NCI-H524 treated with DMSO at 0.1 percent for 48 hours (cell line): ENCODE measurements at places on chromosomes 12 and 14.

- DNase-seq: no peak
These were observed 135.5 kb downstream of the PAWR start for GRCh38 chr12:79555028-79555925.

DNA sequence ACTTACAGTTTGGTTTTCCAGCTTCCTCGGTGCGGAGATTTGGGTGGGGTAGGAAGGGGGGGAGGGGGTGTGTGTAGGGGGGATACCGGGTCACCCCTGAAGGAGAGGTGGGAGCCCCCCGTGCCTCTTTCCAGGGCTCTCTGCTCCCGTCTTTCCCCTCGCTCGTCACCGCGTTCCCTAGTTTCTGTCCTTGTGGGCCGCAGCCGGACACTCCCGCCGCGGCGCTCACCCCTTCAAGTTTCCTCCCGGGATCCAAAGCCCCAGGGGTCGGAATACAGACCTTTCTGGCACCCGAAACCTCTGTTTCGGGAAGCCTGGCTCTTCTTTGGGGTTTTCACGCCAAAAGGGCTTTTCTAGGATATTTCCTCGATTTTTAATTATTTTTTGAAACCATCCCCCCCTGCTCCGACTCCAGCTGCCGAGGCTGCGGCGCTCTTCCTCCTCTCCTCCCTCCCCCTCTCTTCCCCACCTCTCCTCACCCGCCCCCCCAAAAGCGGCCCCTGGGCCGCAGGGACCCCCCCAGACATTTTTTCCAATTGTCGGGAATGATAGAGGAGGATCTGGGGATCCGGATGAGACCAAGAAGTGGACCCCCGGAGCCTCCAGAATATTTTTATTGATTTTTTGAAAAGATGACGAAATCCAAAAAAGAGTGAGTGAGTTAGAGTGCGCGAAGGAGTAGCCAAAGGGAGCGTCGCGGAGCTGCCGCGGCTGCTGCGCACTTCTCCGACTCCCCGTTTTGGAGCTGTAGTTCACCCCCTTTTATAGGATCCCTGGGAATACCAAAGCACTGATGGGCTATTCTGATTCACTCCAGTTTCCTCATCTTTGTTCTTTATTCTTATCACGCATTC is 1.7 kb downstream of the CCND2 start:
- no peak for DNase-seq

DNA sequence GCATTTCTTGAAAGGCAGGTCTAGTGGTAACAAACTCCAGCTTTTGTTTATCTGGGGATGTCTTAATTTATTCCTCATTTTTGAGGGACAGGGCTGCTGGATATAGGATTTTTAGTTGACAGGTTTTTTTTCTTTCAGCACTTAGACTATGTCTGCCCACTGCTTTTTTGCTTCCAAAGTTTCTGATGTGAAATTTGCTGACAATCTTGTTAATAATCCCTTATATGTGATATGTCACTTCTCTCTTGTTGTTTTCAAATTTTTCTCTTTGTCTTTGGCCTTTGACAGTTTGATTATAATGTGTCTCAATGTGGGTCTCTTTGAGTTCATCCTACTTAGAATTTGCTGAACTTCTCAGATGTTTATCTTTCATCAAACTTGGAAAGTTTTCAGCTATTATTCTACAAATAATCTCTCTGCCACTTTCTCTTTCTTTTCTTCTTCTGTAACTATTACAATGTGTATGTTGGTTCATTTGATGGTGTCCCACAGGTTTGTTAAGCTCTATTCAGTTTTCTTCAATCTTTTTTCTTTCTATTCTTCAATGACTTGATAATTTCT is 9.8 kb downstream of the ATL1 start:
- no peak for DNase-seq

GRCh38 chr12:449203-449602 is 10.5 kb upstream of the B4GALNT3 start:
- DNase-seq: no peak

DNA sequence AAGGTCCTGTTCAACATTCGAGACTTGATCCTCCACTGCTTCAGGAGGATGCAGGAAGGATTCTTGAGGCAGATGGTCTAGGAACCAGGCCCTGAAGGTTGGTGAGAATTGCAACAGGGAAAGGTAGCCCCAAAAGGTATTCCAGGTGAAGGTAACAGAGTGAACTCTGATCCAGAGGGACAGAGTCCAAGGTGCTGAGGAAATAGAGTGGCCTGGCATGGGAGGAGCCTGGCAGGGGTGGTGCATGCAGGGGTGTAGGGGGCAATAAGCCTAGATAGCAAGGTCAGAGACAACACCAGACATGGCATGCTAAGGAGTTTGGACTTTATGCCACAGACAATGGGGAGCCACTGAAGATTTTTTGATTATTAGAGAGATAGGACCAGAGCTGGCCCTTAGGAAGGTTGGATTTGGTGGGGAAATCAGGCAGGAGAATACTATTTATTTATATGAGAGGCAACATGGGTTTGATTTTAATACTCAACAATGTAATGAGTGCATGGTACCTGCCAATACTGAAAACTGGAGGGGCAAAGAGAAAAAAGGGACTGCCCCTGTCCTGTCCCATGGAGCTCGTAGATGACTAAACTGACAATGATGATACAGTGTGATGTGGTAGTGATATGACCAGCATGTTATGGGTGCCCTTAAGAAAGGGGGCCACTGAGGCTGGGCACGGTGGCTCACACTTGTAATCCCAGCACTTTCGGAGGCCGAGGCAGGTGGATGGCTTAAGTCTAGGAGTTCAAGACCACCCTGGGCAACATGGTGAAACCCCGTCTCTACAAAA is 50.5 kb upstream of the TMED10 start:
- no peak for DNase-seq

DNA sequence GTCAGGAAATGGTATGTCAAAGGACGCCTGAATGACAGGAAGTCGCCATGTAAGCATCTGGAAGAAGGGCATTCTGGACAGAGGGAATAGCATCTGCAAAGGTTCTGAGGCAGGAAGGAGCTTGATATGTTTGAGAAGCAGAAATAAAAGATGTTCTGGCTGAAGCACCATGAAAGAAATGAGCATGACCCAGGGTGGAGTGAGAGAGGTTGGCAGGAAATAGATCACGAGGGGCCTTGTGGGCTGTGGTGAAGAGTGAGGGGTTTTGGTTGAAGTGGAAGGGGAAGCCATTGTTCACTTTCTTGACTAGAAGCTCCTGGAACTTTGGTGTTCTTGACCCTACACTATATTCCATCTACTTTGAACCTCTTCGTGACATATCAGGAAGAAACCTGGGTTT is 99.4 kb upstream of the PARP11 start:
- DNase-seq: no peak

DNA sequence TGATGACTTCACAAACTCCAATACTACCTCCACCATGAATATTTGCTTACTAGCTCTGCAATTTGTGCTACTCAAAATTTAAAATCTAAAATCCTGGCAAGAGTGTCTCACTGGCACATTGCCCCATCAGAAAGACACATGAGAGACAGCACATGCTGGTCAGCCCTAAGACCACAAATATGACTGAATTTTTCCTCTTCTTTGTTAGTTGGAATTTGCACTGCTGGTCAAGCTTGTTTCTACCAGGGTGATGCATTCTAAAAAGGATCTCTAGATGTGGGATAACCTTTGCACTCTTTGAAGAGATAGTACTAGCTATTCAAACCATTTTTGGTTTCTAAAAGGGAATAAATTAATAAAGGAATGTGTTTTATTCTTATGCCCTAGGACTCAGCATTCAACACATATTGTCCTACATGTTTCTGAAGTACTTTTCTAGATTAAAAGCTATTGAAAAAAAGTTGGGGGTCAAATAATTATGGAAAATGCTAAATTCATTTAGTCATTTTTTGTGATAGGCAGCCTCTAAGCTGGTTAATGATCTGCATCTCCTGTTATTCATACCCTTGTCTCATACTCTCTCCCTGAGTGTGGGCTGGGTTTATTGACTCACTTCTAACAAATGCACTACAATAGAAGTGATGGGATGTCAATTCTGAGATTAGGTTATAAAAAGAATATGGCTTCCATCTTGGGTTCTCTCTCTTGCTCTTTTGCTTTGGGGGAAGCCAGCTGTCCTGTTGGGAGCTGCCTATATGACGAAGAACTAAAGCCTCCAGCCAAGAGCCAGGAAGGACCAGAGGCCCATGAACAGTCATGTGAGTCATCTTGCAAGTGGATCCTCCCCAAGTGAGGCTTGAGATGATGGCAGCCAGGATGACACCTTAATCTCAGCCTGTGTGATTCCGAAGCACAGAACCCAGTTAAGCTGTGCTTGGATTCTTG is 211.5 kb upstream of the CRY1 start:
- DNase-seq: no peak

DNA sequence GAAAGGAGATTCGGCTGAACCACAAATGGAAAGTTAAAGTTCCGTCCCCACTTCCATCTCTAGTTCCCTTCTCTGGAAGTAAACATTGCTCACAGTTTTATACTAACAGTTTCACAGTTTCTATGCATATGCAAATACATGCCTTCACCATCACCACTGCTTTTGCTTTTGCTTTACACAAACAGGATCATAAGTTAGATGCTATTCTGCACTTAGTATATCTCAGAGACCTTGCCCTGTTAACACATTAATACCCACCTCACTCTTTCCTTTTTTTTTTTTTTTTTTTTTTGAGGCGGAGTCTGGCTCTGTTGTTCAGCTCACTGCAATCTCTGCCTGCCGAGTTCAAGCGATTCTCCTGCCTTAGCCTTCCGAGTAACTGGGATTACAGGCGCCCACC is 890 bp downstream of the TEP1 start:
- DNase-seq: no peak

- DNase-seq: no peak
These were observed 357.0 kb downstream of the TMEM121 start for GRCh38 chr14:105883066-105884005.

GRCh38 chr14:96808619-96809406 is 11.6 kb downstream of the VRK1 start:
- DNase-seq: no peak
